Cardiac ventricle fibroblast (primary cell): ENCODE measurements at places on chromosomes 1 and 21. TPM values are rescaled to one million over a fixed set of nuclear protein-coding genes. Genes with fewer than 3 reads are reported as not detected.

Gene WNT2B
- 1.9 and 3.3 TPM in 2 replicates for total RNA-seq

Gene GPR61
- total RNA-seq, result not detected in 2 replicates

Gene CD244
- total RNA-seq, result not detected in 2 replicates

Gene RNF19B
- total RNA-seq, result 2.6 and 5.1 TPM in 2 replicates

Gene CHI3L1
- total RNA-seq, result 2,798 and 3,366 TPM in 2 replicates

Gene PLEKHO1
- 23.3 and 30.1 TPM in 2 replicates for total RNA-seq
